ENCODE measurements at places on chromosomes 5 and 9. TPM values are rescaled to one million over a fixed set of nuclear protein-coding genes. Genes with fewer than 3 reads are reported as not detected.

- DNase-seq: no peak
Observed at GRCh38 chr5:1162751-1163150, 38.6 kb upstream of the SLC6A19 start.

DNA sequence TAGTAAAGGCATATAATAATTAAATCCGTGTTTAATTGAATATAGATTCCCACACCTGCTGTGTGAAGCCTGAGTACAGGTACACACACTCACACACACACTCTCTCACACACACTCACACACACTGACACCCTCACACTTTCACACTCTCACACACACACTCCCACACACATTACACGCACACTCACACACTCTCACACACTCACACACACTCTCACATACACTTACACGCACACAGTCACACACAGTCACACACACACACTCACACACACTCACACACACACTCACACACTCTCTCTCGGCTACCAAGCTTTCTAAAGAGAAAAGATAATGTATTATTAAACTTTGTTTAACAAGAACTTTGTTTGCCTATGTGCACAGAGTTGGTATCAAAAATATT lies 195.1 kb upstream of the CTNND2 start:
- DNase-seq: no peak

GRCh38 chr9:27440888-27441740 lies 83.0 kb upstream of the IFNK start:
- DNase-seq: no peak

GRCh38 chr5:139925216-139925562 lies 117.9 kb downstream of the NRG2 start:
- DNase-seq: peak; percentile 9

DNA sequence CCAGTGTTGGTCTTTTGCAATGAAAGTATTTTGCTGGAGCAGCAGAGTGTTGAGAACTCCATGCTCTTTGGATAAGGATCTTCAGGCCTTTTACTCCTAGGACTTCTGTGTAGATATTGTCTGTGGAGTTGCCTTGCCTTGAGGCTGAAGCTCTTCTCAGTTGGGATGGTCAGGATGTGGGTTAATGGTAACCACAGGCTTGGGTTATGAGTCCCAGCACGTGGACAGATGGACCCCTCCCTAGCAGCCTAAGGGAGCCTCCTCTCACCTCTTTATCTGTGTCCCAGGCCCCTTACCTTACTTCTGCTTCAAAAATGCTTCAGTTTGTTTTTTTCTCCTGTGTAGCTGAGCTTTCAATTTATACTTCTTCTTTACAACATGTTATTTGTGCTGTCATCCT lies 109.9 kb downstream of the MEGF10 start:
- no peak for DNase-seq

The SLCO6A1 gene
- total RNA-seq: not detected

The SOX30 gene
- 0.04 TPM for total RNA-seq

The EIF4EBP3 gene
- 2.2 TPM for total RNA-seq

All from H7 (cell line).